Hepatocyte (in vitro differentiated cells): ENCODE measurements at places on chromosomes 7 and 10.

DNA sequence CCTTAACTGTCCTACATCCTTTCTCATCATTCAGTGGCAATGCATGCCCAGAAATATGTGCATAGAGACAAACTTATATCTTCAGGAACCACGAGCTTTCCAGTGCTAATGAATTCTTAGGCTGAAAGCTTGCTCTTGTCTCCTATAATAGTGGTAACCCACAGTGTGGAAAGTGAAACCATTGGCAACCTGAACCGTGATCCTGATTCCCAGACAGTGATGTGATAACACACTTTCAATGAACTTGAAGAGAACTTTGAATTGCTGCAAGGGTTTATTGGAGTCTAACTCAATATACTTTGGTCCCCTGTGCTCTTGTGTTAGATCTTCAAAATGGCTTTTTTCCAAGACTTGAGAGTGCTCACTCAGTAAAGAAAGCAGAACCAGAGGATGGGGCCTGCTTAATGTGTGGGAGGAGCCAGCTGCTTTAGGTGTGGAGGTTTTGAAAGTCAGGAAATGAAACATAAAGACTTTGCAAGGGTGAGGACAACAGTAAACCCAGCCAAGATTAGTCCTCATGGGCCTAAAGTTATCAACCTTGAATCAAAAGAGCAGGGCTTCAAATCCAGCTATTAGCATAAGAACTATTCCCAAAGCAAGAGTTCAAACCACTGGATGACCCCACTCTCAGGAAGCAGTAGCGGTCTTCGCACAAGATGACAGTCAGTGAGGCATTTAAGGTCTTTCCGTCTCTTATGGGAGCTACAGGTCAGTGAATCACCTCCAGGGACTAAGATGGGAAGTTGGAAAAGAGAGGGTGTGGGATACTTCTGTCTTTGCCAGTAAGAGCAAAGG lies 332.4 kb upstream of the NRP1 start:
- H3K4me1 ChIP-seq = no peaks in the 10 kb centered on the region
- no peak overlapping the region for H3K4me3 ChIP-seq
- H3K27me3 ChIP-seq = no peaks in the 10 kb centered on the region
- no peak overlapping the region for H3K27ac ChIP-seq
- H3K36me3 ChIP-seq = no peaks in the 10 kb centered on the region

DNA sequence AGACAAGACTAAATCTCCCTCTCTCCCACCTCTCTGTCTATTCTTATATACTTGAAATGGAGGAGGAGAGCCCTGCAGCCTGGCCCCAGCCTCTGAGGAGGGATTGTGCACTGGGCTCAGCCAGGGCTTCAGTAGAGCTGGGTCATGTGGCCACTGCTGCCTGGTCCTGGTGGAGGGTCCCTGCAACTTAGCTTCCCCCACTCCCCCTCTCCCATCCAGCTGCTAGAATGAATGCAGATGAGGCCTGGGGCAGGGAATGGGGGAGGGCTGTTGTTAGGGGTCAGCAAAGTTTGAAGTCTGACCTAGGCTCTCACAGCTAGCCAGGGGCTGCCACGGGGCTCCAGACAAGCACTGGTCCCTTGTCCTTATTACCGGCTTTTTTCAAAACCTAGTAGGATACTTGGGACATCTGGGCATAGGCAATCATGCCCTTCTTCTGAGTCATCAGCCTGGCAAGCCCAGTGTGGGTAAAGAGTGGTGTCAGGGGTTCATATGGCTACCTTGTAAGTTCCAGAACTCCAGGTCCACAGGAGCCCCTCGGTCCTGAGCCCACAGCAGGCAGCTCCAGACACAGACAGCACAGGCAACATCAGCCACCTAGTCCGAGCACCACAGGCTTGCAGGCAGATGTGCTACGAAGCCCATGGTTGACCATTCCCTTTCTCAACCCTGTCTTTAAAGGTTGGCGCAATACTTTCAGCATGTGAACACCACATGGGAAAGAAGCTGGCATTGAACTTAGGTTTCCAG lies 12.8 kb upstream of the CXCL12 start:
- H3K4me3 ChIP-seq = no peak overlapping the region
- DNase-seq = no peak
- no peaks in the 10 kb centered on the region for H3K36me3 ChIP-seq
- H3K27me3 ChIP-seq = peaks cover 10% of the 10 kb centered on the region

DNA sequence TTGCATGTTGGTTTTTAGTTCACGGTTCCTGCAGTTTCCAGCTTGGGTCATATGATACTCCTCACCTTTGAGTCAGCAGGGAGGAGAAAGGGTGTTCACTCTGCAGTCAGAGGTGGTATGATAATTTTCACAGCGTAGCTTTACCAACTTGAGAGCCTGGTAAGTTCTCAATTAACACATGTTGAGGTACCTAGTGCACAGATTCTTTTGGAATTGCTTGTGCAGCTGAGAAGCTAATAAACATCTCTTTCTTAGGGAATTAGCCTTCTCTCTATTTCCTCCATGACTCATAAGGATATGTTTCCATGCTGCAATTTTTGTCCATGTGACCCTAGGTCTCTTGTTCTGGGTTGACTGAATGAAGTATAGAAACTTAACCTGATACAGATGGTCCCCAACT lies 166.6 kb downstream of the KIF20B start:
- H3K27me3 ChIP-seq = no peaks in the 10 kb centered on the region
- H3K4me1 ChIP-seq = peaks cover 7% of the 10 kb centered on the region
- no peak overlapping the region for H3K4me3 ChIP-seq
- H3K36me3 ChIP-seq = no peaks in the 10 kb centered on the region

GRCh38 chr7:117975476-117975875 lies 102.2 kb upstream of the CTTNBP2 start:
- H3K36me3 ChIP-seq = no peaks in the 10 kb centered on the region
- H3K27me3 ChIP-seq = no peaks in the 10 kb centered on the region
- H3K4me1 ChIP-seq = no peaks in the 10 kb centered on the region
- H3K4me3 ChIP-seq = no peak overlapping the region
- no peak overlapping the region for H3K27ac ChIP-seq

DNA sequence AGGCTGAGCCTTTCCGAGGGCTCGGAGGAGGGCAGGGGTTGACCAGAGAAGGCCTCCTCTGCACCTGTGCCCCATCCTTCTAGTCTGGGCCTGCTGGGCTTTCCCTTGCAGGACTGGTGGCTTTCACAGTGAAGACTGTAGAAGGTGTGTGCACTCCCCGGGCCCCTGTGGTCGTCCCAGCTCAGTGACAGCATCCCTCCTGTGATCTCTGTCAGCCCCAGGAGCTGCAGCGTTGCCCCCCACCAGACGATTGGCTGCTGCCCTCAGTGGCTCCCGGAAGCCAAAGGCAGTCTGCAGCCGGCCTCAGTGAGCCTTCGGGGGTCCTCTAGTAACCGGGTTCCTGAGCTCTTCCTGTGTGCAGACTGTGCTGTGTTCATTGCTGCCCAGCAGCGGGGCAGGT lies 69.4 kb upstream of the EN2 start:
- H3K36me3 ChIP-seq = no peaks in the 10 kb centered on the region
- H3K4me3 ChIP-seq = no peak overlapping the region
- no peaks in the 10 kb centered on the region for H3K4me1 ChIP-seq
- DNase-seq = no peak

- no peaks in the 10 kb centered on the region for H3K36me3 ChIP-seq
- DNase-seq = no peak
- H3K4me3 ChIP-seq = no peak overlapping the region
Measured at GRCh38 chr7:143015926-143016490, 10.9 kb downstream of the OR9A2 start.

DNA sequence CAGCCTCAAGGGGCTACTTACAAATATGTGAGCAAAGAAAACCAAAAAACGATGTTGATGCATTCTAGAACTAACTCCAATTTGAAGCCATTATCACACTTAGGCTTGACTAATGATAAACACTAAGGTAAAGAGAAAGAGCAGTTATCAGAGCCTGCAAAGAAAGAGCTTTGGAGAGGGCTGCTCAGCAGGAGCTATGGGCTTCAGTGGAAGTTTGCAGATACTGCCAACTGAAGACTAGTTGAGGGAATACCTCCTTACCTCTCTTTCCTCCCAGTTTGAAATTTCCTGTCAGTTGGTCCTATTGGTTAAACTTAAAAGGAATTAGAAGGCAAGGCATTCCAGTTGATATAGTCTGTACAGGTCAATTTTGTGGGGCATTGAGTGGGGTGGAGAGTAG lies 498.1 kb upstream of the POT1 start:
- no peaks in the 10 kb centered on the region for H3K36me3 ChIP-seq
- H3K4me3 ChIP-seq = no peak overlapping the region
- no peak overlapping the region for H3K27ac ChIP-seq
- no peak for DNase-seq
- H3K4me1 ChIP-seq = no peaks in the 10 kb centered on the region

GRCh38 chr10:24469993-24470392 lies 253.7 kb downstream of the ARHGAP21 start:
- peak; percentile 84 for DNase-seq
- H3K4me1 ChIP-seq = peaks cover 16% of the 10 kb centered on the region
- H3K27ac ChIP-seq = peak overlapping the region; percentile 86
- no peak overlapping the region for H3K4me3 ChIP-seq

DNA sequence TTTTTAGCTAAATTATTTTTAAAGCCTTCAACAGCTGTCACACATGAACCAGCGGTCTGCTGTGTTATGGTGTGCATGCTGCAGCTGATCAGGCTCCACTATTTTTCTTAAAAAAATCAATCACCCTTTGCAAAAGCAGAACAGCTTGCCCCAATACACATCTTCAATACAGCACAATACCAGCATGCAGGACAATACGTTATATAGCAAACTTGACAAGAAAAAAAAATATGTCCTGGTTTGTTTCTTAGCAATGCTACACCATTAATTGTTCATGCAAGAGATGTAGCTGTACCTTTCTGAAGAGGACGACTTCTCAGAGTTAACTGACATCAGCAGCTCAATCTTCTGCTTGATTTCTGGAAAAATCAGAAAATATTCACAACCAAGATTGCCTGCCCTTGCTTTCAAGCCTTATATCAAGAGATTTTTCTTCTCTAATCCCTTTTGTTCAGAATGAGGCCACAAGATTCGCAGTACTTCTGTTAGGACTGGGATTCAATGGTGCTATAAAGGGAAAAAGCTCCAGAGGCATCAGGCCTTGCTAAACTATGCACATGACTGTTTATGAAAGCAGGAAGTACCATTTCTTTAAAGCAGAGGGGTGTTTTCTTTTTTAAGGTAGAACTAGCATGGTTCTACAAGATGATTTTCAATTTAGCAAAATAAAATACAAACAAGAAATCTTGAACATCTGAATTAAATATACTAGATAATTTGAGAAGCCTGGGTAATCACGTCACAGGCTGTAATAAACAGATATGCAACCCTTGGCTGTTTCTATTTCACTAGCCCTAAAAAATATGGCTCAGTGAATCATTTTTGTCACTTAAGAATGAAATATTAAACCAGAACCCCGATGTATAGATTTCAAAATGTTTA lies 120.0 kb downstream of the SRPK2 start:
- peak overlapping the region; percentile 20 for H3K4me3 ChIP-seq
- no peaks in the 10 kb centered on the region for H3K36me3 ChIP-seq
- H3K27me3 ChIP-seq = no peaks in the 10 kb centered on the region
- peak; percentile 63 for DNase-seq

DNA sequence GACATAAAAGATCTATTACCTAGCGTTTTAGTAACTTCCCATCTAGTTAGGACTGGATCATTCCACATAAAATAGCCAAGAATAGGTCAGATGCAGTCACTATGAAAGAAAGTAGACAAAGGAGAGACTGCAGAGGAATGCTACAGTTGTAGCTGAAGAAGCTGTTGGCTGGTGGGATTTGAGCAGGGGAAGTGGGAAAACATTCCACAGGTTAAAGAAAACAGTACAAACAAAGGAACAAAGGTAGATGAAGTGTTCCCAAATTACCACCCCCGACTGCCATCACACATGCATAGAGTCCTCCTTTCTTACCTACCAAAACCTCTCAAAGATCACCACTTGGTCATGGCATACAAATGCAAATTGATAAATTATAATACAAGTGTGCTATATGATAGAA lies 41.8 kb downstream of the DLD start:
- peaks cover 17% of the 10 kb centered on the region for H3K4me1 ChIP-seq
- H3K4me3 ChIP-seq = no peak overlapping the region
- no peak for DNase-seq
- peak overlapping the region; percentile 29 for H3K27ac ChIP-seq
- H3K27me3 ChIP-seq = no peaks in the 10 kb centered on the region

GRCh38 chr10:109993551-109994330 lies 14.0 kb upstream of the ADD3 start:
- H3K36me3 ChIP-seq = no peaks in the 10 kb centered on the region
- peak overlapping the region; percentile 93 for H3K27ac ChIP-seq
- H3K4me3 ChIP-seq = no peak overlapping the region

DNA sequence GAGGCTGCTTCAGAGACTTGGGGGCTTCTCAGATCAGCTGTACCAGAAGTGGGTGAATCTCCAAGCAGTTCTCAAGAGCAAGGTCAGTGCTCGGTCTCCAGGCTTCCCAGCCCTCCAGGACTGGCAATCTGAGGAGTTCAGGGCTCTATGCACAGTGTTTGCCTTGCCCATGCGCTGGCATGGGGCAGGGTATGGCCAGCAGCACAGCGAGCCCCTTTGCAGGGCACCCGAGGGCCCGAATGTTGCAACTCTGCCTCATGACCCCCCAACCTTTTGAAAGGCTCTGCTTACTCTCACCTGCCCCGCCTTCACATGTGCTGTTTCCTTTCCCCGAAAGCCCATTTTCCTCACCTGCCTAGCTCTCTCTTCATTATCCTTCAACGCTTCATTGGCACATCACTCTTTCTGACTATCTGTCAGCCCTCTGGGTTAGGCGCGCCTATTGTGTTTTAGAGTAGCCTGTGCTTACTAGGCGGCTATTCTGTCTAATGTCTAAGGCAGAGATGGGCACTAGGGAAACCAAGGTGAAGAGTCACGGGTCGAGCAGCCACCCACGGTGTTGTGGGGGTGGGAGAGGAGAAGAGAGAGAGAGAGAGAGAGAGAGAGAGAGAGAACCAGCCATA lies 83.6 kb downstream of the WDFY4 start:
- no peaks in the 10 kb centered on the region for H3K36me3 ChIP-seq
- H3K4me3 ChIP-seq = no peak overlapping the region
- H3K27ac ChIP-seq = no peak overlapping the region
- no peaks in the 10 kb centered on the region for H3K4me1 ChIP-seq

DNA sequence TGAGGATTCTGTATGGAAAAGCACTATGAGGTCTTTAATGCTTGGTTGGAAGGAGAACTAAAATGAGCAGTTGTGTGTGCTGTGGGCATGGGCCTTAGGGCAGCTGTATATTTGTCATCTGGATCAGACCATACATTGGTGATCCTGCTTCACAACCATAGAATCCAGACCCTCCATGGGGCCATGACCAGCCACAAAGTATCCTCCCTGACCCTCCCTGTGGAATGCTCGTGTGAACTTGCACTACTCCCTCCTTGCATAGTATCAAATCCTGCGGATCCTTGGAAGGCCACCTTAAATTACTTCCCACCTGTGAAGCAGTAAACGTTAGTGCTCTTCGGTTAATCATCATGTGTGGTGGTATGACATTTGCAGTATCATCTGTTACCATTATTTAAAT lies 67.1 kb downstream of the BMPR1A start:
- DNase-seq = no peak
- H3K4me3 ChIP-seq = no peak overlapping the region
- H3K27me3 ChIP-seq = no peaks in the 10 kb centered on the region
- H3K4me1 ChIP-seq = no peaks in the 10 kb centered on the region
- H3K36me3 ChIP-seq = no peaks in the 10 kb centered on the region
- H3K27ac ChIP-seq = no peak overlapping the region

- H3K4me3 ChIP-seq = no peak overlapping the region
- H3K27me3 ChIP-seq = no peaks in the 10 kb centered on the region
- no peak for DNase-seq
- no peaks in the 10 kb centered on the region for H3K36me3 ChIP-seq
- no peak overlapping the region for H3K27ac ChIP-seq
- no peaks in the 10 kb centered on the region for H3K4me1 ChIP-seq
Measured at GRCh38 chr7:146670532-146670931, 553.9 kb downstream of the CNTNAP2 start.
